Epithelial cell of prostate (primary cell): ENCODE measurements at places on chromosomes 3 and 15.

DNA sequence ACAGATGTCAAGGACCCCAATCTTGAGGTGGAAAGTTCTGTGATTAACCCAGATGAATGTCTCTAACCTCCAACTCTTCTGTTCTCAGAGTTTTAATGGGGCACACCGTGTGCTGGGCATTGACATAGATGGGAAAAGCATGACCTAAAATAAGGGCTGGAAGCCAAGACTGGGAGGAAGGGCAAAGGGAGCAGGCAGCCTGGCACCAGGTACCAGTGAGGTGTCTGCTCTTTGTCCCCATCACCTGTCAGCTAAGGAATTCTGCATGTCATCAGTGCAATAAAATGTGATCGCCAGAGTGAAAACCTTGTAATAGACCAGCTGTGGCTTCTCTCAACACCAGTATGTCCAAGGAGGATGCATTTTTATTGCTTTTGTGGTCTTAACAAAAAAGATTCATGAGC lies 143.5 kb upstream of the TPM1 start:
- DNase-seq = no peak

GRCh38 chr3:187013159-187013716 lies 82.9 kb downstream of the ST6GAL1 start:
- DNase-seq = no peak

GRCh38 chr3:13501958-13502790 lies 22.1 kb downstream of the HDAC11 start:
- DNase-seq = no peak

DNA sequence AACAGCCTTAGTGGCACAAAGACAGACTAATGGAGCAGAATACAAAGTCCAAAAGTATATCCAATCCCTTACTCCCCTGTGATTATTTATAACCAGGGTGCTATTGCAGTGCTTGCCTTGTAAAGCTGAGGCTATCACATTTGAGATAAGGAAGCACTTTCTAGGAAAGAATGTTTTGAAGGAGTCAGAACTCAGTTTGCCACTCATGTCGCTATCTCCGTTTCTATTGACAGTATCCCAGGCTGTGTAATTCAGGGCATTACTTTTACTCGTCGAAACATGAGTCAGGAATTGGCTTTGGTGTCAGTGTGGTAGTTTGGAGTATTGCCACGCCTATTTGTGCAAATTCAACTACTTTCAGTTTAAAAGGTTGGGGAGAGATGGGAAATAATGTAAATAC lies 78.4 kb downstream of the FBXL2 start:
- no peak for DNase-seq

- no peak for DNase-seq
These were observed 25.5 kb downstream of the ABTB1 start for GRCh38 chr3:127698286-127698685.

GRCh38 chr3:176906046-176906905 lies 291.0 kb downstream of the TBL1XR1 start:
- DNase-seq = no peak

DNA sequence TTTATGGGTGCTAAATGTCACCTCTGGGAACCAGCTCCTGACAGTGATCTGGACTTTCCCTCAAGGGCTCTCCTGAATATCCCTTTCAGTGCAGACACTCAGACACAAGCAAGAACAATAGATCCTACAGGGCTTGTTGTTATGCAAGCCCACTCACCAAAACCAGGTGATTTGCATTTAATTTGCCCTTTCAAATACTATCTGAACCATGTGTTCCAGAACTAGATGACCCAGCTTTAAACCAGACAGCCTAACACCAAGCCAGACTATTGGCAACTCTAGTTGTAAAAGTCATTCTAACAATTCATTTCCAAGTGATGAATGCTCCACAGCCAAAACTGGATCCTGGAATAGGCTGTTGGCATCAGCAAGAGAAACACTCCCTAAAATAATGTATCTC lies 5.6 kb upstream of the ATP8B4 start:
- DNase-seq = no peak

- no peak for DNase-seq
These were observed 11.3 kb upstream of the TMOD3 start for GRCh38 chr15:51818150-51818549.

- peak; percentile 85 for DNase-seq
These were observed 136.9 kb upstream of the TOPAZ1 start for GRCh38 chr3:44104668-44105321.

- DNase-seq = no peak
These were observed 99.3 kb upstream of the ALDH1A3 start for GRCh38 chr15:100780208-100780800.

DNA sequence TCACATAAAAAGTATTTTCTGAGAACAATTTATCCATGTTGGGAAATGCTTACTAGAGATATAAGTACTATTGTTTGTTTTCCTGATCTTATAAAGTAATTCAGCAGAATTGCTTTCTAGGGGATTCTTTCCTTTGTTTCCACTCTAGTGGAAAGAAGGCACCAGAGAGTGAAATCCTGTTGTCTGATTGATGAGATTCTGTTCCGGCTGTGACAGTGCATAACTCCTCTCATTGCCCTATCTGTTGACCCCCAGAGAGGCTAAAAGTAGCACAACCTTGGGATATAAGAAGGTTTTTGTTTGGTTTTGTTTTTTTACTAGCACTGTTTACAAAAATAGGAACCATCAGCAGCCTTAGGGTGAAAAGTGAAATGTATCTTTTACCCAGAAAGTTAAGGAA lies 114.1 kb downstream of the ALCAM start:
- no peak for DNase-seq

DNA sequence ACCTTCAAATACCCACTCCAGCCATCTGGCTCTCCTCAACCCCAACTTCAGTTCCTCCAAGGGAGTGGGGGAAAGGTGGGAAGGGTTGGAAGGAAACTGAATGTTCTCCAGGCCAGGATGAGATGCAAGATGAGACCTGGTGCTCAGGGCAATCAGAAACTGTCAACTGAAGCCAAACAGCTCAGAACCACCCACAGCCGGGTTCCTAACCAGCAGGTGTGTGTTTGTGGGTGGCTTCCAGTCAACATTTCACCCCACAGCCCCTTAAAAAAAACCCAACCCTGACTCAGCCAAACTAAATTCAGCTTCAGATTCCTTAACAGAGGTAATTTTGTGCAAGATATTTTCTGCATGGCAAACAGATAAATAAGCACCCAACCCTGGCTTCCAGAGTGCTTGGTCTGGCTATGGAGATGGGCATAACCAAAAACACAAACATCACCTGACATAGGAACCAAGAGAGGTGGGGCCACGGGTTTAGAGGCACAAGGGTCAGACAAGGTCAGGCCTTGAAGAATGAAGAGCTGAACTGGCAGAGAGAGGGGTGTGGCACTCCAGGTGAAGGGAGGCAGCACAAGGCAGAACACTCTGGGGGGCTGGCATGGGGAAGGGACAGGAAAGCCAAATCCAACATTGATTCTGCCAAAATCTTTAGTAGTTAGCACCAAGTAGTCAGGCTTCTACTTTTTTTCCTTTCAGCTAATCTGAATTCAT lies 34.7 kb downstream of the ZNF445 start:
- DNase-seq = no peak

DNA sequence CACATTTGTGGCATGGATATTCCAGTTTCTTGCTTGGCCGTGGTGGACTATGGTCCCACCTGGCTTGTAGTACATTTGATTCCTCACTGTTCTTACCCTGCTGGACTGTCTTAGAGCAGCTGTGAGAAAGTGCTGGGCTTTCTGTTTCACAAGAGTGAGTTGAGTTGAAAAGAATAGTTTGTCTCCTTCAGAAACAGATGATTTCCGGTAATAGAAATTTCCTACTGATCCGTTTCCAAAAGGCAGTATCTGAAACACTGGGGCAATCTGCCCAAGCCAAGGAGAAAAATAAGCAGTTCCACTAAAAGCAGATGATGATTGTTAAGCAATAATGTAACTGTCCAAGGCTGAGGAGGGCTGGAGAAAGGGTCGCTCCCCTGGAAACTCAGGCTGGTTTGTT lies 96.0 kb downstream of the SUCLG2 start:
- DNase-seq = no peak

GRCh38 chr3:31170932-31171670 lies 276.6 kb upstream of the GADL1 start:
- peak; percentile 24 for DNase-seq

- DNase-seq = peak; percentile 29
These were observed 43.4 kb downstream of the HLTF start for GRCh38 chr3:149042789-149043386.

GRCh38 chr3:65716071-65716751 lies 322.5 kb downstream of the MAGI1 start:
- DNase-seq = no peak

- DNase-seq = no peak
These were observed 1145.3 kb downstream of the OTOL1 start for GRCh38 chr3:162641907-162642306.

GRCh38 chr3:180306691-180307090 lies 270.0 kb upstream of the PEX5L start:
- DNase-seq = no peak

DNA sequence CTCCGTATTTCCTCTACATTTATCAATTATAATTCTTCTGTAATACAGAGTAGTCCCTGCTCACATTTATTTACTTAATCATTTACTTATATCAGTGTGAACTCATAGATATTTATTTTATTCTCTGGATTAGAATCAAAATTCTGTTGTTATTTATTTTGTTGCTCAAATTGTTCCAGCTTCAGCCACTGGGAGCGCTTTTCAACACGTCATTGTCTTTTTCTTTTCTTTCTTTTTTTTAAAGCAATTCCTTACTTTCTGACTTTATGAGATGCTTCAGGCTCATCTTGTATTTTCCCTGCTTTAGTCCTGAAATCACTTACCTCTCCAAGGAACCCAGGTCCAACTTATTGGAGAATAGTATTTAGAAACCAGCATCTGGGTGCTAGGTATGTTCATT lies 53.4 kb downstream of the GLCE start:
- no peak for DNase-seq

DNA sequence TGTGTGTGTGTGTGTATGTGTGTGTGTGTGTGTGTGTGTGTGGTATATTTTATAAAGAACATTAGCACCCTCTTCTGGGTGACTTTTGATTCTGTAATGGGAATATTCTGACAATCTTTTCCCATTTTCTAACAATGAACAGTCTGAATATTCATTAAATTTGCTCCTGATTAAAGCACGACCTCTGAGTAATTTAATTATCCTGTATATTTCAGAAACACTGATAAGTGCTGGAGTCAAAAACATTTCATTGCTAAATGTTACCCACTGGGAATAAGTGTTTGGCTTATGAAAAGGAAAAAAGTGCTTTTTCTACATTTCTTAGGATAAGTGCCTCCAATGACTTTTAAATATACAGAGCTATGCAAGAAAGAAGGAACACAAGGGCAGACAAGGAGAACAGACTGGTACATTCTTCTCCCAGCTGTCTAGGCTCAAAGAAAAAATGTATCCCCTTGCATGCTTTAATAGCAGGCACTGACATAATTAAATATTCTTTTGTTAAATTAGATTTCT lies 32.3 kb upstream of the SYNPR start:
- DNase-seq = no peak

GRCh38 chr15:80174017-80174746 lies 21.4 kb downstream of the FAH start:
- no peak for DNase-seq

GRCh38 chr3:126186271-126186670 lies 5.9 kb upstream of the ALDH1L1 start:
- no peak for DNase-seq

GRCh38 chr3:45965653-45966052 lies 22.4 kb downstream of the CXCR6 start:
- DNase-seq = no peak

DNA sequence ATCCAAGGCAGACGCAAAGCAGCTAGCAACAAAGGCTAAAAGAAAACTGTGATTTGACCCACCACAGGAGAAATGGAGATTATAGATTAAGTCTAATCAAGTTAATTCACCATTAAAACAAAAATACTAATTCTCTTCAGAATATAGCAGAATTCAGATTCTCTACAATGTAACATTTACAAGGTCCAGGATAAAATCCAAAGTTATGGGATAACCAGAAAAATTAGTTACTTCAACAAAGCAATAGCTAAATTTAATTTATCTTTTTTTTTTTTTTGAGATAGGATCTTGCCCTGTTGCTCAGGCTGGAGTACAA lies 284.6 kb upstream of the MANF start:
- DNase-seq = no peak

GRCh38 chr3:197809356-197810020 lies 18.4 kb downstream of the LRCH3 start:
- DNase-seq = no peak

GRCh38 chr3:196997311-196997710 lies 28.7 kb upstream of the PIGZ start:
- DNase-seq = no peak

- no peak for DNase-seq
These were observed 23.1 kb upstream of the LEKR1 start for GRCh38 chr3:156802821-156803606.

DNA sequence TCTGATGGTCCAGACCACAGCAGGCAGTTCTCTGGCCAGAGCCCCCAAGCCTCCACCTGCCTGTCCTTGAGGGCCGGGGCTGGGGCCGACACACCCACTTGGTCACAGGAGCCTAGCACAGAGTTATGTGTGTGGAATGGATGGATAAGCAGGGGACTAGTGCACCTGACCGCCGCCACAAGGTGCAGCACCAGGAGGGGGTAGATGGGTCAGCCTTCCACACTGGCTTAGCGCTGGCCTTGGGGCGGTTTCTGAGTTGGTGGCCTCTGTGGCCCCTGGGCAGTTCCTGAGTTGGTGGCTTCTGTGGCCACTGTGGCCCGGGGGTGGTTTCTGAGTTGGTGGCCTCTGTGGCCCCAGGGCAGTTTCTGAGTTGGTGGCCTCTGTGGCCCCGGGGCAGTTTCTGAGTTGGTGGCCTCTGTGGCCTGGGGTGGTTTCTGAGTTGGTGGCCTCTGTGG lies 75.8 kb downstream of the FBLN2 start:
- no peak for DNase-seq

- no peak for DNase-seq
These were observed 858 bp downstream of the RBM5 start for GRCh38 chr3:50089609-50089945.
